ENCODE measurements at places on chromosomes 2 and 18.

DNA sequence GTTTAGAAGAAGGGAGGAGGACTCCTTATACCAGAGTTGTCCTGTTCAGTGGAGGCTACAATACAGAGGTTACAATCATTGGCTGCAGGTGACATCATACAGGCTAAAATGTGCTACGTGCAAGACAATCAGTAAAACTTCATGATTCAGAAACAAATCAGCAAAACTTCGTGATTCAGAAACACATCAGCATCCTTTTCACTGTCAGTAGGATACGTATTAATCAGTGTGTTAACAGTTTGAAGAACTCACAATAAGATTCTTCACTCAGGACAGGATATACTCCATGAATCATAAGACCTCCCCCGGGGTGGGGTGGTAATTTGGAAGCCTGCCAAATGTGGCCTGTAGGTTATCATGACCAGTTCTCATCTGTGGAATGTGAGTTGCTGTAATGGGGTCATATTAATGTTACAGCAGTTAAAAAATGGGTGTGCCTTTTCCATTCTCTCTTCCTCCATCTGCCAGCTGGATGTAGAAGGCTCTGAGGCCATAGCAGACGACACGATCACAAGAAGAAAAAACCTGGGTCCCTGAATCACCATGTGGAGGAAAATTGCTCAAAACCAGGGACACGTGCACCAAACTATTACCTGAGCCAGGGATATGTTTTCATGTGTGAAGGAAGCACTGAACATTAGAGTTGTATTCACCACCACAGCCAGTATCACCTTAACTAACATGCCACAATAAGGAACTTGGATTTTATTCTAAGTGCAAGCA lies 134.8 kb upstream of the CREB1 start:
- DNase-seq: no peak

DNA sequence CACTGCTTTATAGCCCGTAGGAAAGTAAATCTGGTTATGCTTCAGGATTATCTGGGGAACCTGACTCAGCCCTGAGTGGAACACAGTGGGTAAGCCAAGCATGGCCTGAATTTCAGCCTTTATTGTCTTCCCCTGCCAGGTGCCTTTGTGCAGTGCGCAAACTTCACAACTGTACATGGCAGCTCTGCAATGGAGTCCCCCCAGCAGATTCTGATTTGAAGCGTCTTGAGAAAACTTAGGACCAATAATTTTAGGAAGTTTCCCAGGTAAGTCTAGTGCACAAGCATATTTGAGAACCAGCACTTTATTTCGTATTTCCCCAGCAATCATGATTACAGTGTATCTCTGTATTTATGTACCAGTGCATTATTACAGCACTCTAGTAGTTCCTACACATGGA lies 112.1 kb upstream of the ARL4C start:
- no peak for DNase-seq

DNA sequence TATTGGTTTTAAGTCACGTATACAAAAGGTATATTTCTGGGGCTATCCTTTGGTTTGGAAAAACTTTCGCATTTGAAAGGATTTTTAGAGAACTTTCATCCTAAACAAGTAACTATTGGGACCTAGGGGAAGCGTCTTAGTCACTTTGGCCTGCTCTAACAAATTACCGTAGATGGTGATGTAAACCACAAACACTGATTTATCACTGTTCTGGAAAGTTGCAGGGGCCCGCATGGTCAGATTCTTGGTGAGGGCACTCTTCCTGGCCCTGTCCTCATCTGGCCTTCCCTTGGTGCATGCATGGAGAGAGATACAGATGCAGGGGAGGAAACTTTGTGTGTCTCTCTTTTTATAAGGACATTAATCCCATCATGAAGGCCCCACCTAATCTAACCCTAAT lies 49.1 kb upstream of the ANKRD62 start:
- no peak for DNase-seq

DNA sequence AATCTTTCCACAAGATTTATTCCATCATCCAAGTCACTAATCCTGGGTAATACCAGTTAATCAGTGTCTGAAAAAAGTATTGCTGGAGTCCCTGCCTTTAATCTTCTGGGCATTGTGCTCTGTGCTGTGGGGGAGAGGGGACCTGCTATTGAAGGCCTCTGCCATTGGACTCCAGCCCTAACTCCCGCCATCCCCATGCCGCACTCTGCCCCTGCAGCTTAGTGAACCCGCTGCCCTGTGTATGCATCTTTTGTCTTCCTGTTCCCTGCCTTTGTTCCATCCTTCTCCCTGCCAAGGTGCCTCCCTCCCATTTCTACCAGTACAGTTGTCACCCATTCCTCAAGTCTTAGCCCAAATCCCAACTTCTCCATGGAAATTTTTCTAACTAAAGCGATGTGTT lies 113.8 kb upstream of the EPAS1 start:
- no peak for DNase-seq

DNA sequence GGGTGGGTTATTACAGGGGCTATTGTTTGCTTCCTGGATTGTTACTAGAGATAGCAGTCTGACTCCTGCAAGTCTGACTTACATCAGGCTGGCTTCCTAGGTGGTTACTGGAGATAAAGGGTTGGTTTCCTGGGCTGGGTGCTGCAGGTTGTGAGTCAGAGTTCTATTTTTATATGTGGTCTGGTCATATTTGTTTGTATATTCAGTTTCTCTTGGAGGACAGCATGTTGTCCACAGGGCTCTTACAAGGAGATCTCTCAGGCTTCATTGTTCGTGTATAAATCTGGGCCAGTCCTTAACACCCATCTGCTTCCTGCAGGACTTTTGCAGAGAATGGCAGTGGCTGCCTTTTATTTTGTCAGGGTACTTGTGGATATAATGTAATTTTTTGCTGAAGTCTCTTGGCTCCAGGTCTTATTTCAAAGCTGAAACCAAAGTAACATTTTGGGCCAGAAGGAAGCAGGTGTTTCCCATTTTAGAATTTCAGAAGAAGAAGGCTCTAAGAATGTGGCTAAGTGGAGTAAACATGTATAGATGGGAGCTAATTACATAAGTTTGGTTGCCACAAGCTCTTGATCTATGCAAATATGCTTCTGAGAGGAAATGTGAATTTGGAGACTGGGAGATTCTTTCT lies 65.9 kb upstream of the SLC16A14 start:
- DNase-seq: no peak

GRCh38 chr2:48874282-48874681 lies 118.8 kb upstream of the LHCGR start:
- no peak for DNase-seq

DNA sequence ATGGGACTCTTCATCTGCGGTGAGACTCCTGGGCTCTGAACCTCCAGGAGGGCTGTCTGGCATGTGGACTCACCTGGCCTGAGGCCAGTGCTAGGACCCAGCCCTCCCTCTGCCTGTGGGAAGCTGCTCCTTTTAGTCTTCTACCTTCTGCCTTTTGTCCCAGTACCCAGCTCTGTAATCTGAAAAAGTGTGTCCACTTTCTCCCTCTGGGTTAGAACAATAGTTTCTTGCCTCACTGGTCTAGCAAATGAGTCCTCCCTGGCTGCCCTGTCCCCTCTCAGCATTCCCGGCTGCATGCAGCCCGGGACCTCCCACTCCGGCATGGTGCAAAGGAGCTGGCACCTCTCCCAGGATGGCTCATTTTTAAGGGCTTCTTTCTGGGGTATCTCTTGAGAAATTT lies 25.9 kb downstream of the GKN2 start:
- DNase-seq: no peak

GRCh38 chr2:191171286-191171685 lies 20.5 kb upstream of the STAT4 start:
- no peak for DNase-seq

DNA sequence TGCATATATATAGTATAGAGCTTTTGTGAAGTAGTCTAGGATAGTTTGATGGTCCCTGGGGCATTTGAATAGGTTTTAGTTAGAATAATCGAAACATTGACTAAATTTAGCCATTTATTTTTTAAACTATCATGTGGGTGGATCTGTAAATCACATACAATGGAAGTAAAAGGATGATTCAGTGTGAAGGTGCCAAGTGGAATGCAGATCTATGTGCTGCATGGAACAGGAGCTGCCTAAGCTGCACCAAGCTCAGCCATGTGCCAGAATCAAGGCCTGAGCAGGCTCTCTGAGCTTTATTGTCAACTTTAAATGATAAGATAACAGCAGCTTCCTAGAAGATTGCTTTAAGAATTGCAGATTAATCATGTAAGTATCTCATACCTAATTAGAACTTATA lies 1996.2 kb upstream of the PIK3C3 start:
- no peak for DNase-seq

- no peak for DNase-seq
These were observed 11.4 kb downstream of the CCDC88A start for GRCh38 chr2:55408098-55408882.

DNA sequence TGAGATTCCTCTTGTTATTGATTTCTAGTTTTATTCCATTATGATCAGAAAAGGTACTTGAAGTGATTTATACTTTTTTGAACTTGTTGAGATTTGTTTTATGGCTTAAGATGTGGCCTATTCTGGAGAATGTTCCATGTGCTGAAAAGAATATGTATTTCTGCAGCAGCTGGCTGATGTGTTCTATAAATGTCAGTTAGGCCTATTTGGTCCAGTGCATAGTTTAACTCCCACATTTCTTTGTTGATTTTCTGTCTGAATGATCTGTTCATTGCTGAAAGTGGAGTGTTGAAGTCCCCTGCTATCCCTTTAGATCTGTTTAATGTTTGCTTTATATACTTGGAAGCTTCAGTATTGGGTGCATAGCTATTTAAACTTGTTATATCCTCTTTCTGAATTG lies 7.1 kb upstream of the OR6B2 start:
- DNase-seq: no peak

DNA sequence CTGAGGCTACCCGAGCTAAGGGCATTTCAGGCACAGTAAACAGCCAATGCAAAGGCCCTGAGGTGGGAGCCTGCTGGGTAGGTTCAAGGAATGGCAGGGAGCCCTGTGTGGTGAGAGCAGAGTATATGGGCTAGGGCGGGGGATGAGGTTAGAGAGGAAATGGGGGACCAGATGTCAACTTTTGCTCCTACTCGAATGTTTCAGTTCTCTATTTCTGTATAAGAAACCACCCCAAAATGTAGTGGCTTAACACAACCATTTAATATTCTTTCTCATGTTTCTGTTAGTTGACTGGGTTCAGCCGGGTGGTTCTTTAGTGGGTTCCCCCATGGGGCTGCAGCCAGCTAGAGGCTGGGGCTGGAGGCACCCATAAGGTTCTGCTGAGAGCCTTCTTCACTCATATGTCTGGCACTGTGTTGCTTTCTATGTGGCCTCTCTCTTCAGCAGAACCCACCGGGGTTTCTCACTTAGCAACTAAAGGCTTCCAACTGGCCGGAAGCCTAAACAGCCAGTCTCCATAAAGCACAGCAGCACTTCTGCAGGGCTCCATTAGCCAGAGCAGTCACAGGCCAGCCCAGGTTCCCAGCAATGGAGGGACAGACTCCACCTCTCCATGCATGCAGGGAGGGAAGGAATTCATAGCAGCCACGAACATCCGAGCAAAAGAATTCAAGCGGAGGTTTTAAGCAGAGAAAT lies 5.6 kb upstream of the ATOH8 start:
- DNase-seq: no peak

GRCh38 chr2:65662654-65663432 lies 230.4 kb upstream of the SPRED2 start:
- DNase-seq: no peak

DNA sequence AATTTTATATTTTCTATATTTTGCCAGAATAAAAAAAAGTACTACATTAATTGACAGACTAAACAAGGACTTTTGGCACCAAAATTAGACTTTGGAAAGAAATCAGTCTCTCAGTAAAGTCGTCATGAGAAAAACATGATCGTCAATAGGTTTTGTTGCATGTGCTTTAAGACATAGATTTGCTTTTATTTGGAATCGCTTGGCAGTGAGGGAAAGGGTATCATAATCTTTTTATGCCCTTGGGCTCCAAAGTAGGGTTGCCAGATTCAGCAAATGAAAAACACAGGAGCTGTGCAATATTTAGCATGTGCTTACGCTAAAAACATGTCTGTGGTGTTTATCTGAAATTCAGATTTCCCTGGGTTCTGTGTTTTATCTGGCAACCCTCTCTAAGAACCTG lies 177.6 kb downstream of the LAMA1 start:
- DNase-seq: no peak

DNA sequence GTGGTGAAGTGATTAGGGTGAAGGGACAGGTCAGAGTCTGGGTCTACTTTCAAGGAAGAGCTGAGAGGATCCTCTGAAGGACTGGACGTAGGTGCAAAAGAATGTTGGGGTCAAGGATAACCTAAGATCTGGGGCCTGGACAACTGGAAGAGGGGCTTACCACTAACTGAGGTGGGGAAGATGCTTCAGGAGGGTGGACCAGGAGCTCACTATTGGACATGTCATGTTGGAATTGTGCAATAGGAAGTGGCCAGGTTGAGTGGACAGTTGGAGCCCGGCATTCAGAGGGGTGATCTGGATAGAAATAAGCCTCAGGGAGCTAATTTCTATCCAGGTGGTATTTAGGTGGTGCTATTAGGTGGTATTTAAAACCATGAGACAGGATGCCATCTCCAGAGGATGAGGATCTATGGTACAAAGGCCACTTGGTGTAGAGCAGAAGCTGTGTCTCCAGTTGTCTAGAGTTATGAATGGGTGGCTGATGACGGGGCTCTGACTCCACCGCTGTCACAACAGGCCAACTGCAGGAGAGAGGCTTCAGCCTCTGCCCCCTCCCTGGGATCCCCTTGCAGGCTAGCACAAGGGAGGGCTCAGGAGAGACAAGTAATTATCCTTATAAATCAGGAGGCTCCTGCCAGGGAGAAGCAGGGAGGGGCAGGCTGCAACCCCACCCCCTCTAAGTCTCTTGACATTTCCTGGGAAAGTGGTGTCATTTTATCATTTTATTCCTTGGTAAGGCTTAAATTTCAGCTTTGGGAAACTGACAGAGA lies 158.0 kb downstream of the SMAD7 start:
- no peak for DNase-seq

DNA sequence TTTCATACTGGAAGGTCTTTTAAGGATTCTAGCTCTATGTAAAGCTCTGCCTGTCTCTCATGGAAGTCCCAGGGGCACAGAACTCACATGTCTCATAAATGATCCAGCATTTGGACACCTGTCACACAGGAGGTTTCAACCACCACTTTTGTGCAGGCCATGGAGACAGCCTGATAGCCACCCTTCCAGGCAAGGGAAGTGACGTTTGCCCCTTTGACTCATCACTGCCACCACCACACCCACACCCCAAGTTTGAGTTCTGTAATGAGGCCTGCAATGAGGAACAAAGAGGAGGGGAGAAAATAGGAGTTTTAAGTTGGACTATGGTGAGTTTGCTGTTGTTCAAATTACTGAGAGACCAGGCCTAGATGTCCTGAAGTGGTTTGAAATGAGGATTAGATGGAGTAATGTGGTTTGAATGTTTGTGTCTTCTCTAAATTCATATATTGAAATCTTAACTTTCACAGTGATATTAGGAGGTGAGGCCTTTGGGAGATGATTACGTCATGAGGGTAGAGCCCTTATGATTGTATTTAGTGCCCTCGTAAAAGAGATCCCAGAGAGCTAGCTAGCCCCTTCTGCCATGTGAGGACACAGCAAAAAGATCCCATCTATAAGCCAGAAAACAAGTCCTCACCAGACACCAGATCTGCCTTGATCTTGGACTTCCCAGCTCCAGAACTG lies 175.3 kb upstream of the EPHA4 start:
- no peak for DNase-seq
